T-helper 2 cell (primary cell): ENCODE measurements at places on chromosomes 6 and 20.

- DNase-seq: no peak
Observed at GRCh38 chr6:142850679-142851423, 94.1 kb downstream of the HIVEP2 start.

DNA sequence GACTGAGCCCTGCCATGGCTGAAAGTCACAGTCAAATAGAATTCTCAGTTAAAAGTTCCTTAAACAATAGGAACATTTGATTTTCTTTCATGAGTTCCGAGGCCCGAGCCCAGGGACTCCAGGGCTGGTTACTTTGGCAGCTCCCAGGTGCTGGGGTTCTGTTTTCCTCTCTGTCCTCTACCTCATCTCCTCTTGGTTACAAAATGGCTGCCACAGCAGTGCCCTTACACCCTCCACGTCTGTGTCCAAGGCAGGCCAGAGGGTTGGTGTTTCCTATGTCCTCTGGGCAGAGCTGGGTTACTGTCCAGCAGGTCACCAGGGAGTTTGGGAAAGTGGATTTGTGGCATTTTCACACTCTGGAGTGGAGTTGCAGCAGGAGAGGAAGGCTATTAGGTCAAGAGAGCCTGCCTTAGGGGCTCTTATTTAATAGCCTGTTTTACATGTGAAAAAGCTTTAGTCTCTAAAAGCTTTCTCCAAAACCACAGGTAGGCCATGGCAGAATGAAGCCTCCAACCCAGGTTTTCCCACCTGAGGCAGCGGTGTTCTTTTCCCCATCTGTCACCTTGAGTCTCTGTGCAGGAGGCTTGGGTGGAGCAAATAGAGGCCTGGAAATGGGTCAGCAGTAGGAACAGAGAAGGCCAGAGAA, 111.0 kb downstream of the DTD1 start:
- DNase-seq: no peak

DNA sequence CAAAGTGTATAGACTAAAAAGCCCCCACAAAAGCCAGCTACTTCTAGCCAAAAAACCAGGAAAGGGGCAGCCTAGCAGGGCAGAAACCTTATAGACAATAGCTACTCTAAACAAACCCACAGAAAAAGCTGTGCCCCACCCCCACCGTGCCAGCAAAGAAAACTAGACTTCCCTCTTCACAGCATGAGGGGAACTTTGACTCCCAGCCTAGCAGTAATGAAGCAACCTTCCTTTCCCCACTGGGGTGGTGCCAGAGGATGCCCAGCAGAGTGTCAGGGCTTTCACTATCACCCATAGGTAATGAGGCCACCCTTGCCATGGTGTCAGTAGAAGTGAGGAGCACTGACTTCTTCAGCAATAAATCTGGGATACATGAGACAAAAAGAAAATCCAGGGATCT, 99.0 kb upstream of the LGSN start:
- DNase-seq: no peak

- DNase-seq: no peak
Observed at GRCh38 chr6:140341272-140341671, 966.8 kb upstream of the CITED2 start.

DNA sequence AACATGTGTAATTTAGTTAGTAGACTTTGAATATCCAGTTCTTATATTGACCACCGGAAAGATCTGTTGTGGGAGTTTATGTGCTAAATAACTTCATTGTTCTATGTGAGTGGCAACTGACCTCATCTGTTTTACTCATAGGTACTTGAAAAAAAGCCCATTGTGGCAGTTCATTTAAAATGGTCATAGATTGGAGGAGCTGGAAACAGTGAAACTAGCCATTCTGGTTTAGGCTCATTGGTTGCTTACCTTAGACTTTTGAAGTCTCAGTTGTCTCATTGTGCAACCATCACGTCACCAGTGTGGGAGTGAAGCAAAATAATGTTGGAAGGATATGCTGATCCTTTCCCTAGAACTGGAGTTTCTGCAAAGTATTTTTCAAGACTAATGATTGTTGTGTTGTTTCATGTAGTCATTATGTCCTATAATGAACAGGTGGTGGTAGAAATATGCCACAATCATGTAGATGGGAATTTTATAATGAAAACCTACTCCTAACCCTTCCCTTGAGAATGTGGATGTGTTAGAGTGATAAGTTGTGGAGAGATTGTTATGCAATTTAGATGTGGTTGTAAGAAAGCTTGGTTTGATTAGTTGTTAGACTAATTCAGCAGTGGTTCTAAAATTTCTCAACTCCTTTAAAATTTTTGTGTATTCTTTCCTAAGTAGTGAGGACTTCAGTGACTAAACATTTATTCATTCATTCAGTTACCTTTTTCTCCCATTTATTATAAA, 18.3 kb downstream of the DSP start:
- DNase-seq: no peak
